Activated CD4-positive, alpha-beta T cell treated with anti-CD3 and anti-CD28 coated beads, Interleukin-2, amount 10 ng/mL, durations not matched to agents 24 days and 14 days (primary cell): ENCODE measurements at places on chromosomes 13 and 19. TPM values are rescaled to one million over a fixed set of nuclear protein-coding genes. Genes with fewer than 3 reads are reported as not detected.

DNA sequence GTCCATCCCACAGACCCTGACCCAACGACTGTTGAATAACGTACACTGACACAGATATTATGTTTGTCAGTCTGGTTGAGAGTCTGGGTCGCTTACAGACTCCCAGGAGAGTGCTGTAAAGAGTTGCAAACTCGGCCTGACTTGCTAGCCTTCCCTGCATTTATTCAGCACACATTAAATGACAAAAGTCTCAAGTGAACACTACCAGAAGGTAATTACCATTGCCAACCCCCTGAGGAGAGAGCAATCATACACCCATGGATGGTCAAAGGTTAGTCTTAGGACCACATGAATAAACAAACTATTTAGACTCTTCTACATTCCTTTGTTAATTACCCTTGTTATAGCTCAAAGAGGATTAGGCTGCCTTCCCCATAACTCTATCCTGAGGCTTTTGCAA, 1048.6 kb downstream of the PCDH17 start:
- no peak for DNase-seq
- H3K4me1 ChIP-seq = no peaks in the 10 kb centered on the region
- H3K27ac ChIP-seq = no peak overlapping the region
- no peaks in the 10 kb centered on the region for H3K36me3 ChIP-seq
- H3K4me3 ChIP-seq = no peak overlapping the region

DNA sequence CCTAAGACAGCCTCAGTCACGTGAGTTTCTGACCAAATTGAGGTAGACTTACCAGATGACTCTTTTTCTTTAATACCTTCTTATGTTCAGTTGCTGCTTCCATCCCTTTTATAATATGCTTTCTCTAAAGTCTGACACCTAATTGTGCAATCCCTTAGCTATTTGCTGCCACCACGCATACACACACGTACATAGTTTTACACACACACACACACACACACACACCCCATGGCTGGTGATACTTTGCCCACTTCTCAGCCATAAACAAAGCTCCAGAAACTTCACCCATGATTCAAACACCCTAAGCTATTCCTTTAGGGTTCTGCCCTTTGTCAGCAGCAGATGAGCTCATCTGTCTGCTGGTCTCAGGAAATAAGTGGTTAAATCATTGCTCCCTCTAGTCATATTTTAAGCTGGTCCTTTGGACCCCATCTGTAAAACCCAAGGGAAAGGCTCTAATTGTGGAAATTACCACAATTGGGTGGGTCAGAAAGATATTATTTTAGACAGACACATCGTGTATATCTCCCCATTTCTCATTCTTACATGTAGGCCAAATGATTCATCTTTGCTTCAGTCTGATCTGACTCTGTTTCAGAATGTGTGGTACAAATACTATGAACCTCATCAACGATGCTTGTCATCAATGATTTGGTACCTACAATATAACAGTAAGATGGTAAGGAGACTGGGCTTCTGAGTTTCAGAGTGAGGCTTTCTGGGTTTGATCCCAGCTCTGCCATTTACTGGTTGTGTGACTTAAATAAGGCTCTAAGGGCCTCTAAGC, 69.2 kb downstream of the NALCN start:
- no peak overlapping the region for H3K27ac ChIP-seq
- no peaks in the 10 kb centered on the region for H3K27me3 ChIP-seq
- H3K4me1 ChIP-seq = no peaks in the 10 kb centered on the region
- no peaks in the 10 kb centered on the region for H3K36me3 ChIP-seq
- no peak for DNase-seq

DNA sequence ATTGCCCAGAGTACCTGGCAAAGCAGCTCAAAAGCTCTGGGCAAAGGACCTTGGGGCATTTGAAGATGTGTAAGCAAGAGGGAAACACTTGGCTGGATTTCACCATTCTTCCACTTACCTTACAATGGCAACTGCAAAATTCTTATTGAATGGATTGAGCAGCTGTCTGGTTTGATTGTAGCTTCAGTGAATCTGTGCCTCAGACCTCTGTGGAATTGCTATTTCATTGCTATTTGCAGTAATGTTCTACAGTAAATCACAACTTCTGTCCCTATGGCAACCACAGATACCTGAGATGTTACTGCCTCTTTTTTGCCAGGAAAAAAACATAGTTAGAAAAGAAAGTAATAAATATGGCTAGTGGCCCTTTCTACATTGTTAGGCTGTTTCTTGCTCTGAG, 519.5 kb downstream of the SUCLA2 start:
- DNase-seq = no peak
- no peak overlapping the region for H3K4me3 ChIP-seq
- no peaks in the 10 kb centered on the region for H3K36me3 ChIP-seq
- H3K4me1 ChIP-seq = no peaks in the 10 kb centered on the region
- H3K27me3 ChIP-seq = no peaks in the 10 kb centered on the region

DNA sequence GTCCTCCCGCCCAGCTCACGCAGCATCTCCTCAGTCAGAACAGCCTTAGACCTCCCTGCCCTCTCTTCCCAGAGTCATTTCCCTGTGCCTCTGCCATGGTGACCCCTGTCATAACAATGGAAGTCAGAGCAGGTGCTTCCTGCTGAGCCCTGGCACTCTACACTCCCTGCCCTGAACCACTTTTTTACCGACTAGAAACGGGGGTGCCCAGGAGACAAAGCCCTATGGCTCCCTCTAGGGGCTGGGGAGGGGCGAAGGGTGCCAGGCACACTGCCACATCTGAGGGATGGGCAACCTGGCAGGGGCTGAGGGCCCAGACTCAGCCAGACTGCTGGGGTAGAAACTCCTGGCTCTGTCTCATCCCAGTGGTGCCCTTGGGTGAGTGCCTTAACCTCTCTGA, 16.4 kb downstream of the ZNF574 start:
- peak overlapping the region; percentile 45 for H3K4me3 ChIP-seq
- H3K27ac ChIP-seq = peak overlapping the region; percentile 78
- peaks cover 53% of the 10 kb centered on the region for H3K36me3 ChIP-seq

DNA sequence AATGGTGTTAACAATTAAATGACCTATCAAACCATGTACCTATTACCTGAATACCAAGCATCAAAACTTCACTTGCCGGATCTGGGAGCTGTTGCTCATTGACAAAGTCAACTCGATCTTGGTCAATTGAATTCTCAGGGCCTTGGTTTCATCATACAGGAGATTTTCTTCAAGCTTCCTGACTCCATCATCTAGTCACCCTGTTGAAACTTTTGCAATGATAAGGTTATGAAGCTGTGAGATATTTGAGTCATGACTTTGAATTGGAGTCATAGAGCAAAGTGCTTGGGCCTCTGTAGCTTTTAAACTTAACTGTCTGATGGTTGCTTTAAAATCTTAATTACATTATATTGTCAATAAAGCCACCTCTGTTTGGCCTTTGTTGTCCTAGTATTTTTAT, 260.9 kb downstream of the COG6 start:
- no peak overlapping the region for H3K4me3 ChIP-seq
- H3K4me1 ChIP-seq = no peaks in the 10 kb centered on the region
- no peaks in the 10 kb centered on the region for H3K36me3 ChIP-seq
- no peak overlapping the region for H3K27ac ChIP-seq
- no peak for DNase-seq

- no peak overlapping the region for H3K4me3 ChIP-seq
- no peaks in the 10 kb centered on the region for H3K27me3 ChIP-seq
- H3K36me3 ChIP-seq = no peaks in the 10 kb centered on the region
- no peak for DNase-seq
- H3K4me1 ChIP-seq = no peaks in the 10 kb centered on the region
Measured at GRCh38 chr19:57057036-57057686, 62.6 kb upstream of the USP29 start.

GRCh38 chr13:37534181-37534580, 64.4 kb downstream of the POSTN start:
- no peak overlapping the region for H3K27ac ChIP-seq
- H3K4me1 ChIP-seq = no peaks in the 10 kb centered on the region
- no peak overlapping the region for H3K4me3 ChIP-seq
- no peaks in the 10 kb centered on the region for H3K27me3 ChIP-seq
- DNase-seq = no peak
- no peaks in the 10 kb centered on the region for H3K36me3 ChIP-seq

GRCh38 chr13:57631596-57632275, at the start of gene PCDH17:
Gene PCDH17, plus strand, starts transcription at chr13:57631744. Its CDS starts 803 bp downstream, at chr13:57632547.
- H3K27ac ChIP-seq = peak within 1 kb of the TSS; percentile 70
- peaks cover 61% of the 10 kb centered on the region for H3K27me3 ChIP-seq
- peaks cover 6% of the 10 kb centered on the region for H3K36me3 ChIP-seq
- peaks cover 16% of the 10 kb centered on the region for H3K4me1 ChIP-seq

- peak; percentile 80 for DNase-seq
- peaks cover 24% of the 10 kb centered on the region for H3K4me1 ChIP-seq
- H3K36me3 ChIP-seq = peaks cover 13% of the 10 kb centered on the region
- no peaks in the 10 kb centered on the region for H3K27me3 ChIP-seq
- H3K27ac ChIP-seq = peak overlapping the region; percentile 91
- H3K4me3 ChIP-seq = peak overlapping the region; percentile 88
Measured at GRCh38 chr19:18153556-18154134, 682 bp downstream of the PIK3R2 start.

- H3K4me3 ChIP-seq = no peak overlapping the region
- no peaks in the 10 kb centered on the region for H3K27me3 ChIP-seq
- H3K36me3 ChIP-seq = peaks cover 6% of the 10 kb centered on the region
- H3K4me1 ChIP-seq = no peaks in the 10 kb centered on the region
- DNase-seq = no peak
Measured at GRCh38 chr19:12411893-12412292, 10.8 kb upstream of the ZNF799 start.

- no peaks in the 10 kb centered on the region for H3K4me1 ChIP-seq
- no peaks in the 10 kb centered on the region for H3K27me3 ChIP-seq
- no peak for DNase-seq
- H3K27ac ChIP-seq = no peak within 1 kb of the TSS
Measured at GRCh38 chr19:22783651-22784410, at the start of gene ZNF99. Gene ZNF99, minus strand, starts transcription at chr19:22784151. Its CDS starts 135 bp downstream, at chr19:22784016.

GRCh38 chr13:25860862-25861261, 191.0 kb downstream of the SHISA2 start:
- H3K4me3 ChIP-seq = no peak overlapping the region
- H3K27ac ChIP-seq = no peak overlapping the region
- peaks cover 11% of the 10 kb centered on the region for H3K27me3 ChIP-seq
- H3K36me3 ChIP-seq = no peaks in the 10 kb centered on the region
- peaks cover 2% of the 10 kb centered on the region for H3K4me1 ChIP-seq

GRCh38 chr13:64332048-64332447, 2898.1 kb downstream of the PCDH9 start:
- no peaks in the 10 kb centered on the region for H3K4me1 ChIP-seq
- H3K27ac ChIP-seq = no peak overlapping the region
- no peaks in the 10 kb centered on the region for H3K27me3 ChIP-seq
- H3K4me3 ChIP-seq = no peak overlapping the region
- H3K36me3 ChIP-seq = no peaks in the 10 kb centered on the region

Gene KCTD12
- total RNA-seq = 11.8 and 12.9 TPM in 2 replicates

Gene CCDC194
- 2.6 and 3.1 TPM in 2 replicates for total RNA-seq

Gene KLK15
- total RNA-seq = not detected in 2 replicates

Gene ZNF560
- not detected in 2 replicates for total RNA-seq

Gene PROZ
- total RNA-seq = not detected in 2 replicates

Gene CCL25
- total RNA-seq = not detected in 2 replicates

Gene FGF22
- total RNA-seq = not detected in 2 replicates
